ENCODE measurements at places on chromosomes 12 and 14.

- DNase-seq: no peak
Measured at GRCh38 chr12:93202688-93203087, 175.0 kb upstream of the NUDT4 start.

DNA sequence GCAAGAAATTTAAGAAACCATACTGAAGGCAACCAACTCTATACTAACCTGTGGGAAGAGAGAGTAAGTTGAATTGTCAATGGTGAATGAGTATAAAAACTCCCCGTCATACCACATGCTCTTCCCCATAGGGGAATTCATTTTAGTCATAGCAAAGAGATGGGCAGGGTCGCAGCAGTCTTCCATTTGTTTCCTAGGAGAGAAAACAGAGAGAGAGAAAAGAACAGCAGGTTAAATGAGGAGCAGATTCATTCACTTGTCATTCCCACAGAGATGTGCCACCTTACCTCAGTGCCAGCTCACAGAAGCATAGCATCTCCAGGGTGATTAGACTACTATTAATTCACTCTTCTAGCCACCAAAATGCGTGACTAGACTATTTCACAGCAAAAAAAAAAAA is 47.4 kb downstream of the ST8SIA1 start:
- peak; percentile 10 for DNase-seq

- peak; percentile 51 for DNase-seq
Measured at GRCh38 chr12:100574187-100575074, 947 bp downstream of the GAS2L3 start.

DNA sequence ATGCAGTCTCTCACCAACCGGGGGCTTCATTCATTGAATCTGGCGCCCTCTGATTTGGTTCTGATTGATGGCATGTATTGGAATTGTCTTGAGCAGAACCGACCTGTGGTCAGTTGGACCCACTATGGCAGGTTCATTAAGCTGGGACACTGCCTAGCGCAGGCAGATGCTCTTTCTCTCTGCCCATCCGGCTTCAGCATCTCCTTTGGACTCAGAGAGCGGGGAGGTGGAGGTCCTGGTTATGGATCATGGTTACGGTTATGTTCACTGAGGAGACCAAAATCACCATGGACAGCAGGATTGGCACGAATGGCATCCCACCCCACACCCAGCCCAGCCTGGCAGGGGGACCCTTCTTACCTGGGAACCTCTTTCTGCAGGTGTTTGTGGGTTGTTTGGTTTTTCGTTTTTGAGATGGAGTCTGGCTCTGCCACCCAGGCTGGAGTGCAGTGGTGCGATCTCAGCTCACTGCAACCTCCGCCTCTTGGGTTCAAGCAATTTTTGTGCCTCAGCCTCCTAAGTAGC is 16.4 kb upstream of the BCL7A start:
- DNase-seq: no peak

DNA sequence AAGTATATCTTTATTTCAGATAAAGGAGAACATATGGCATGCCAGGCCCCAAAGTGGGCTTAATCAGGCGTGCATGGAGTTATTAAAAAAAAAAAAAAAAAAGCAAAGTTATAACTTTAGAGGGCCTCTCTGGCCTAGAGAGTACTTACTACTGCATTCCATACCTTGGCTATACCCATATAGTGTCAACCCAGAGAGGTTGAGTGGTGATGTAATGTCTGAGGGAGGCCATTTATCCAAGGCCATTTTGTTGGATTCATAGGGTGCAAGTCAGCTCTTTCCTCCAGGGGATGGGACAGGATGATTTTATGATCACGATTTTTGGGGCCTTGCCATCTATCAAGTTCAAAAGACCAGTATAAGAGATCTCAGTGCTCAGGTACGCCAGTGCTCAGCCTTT is 66.4 kb downstream of the DCAF5 start:
- DNase-seq: no peak

- no peak for DNase-seq
Measured at GRCh38 chr14:101020834-101021370, 117.4 kb upstream of the RTL1 start.

GRCh38 chr12:95859344-95859816 is 628 bp downstream of the SNRPF start:
- DNase-seq: peak; percentile 67

- no peak for DNase-seq
Measured at GRCh38 chr14:75069811-75070145, 337 bp downstream of the ZC2HC1C start.

- peak; percentile 35 for DNase-seq
Measured at GRCh38 chr14:89912221-89912620, 42.3 kb downstream of the EFCAB11 start.

DNA sequence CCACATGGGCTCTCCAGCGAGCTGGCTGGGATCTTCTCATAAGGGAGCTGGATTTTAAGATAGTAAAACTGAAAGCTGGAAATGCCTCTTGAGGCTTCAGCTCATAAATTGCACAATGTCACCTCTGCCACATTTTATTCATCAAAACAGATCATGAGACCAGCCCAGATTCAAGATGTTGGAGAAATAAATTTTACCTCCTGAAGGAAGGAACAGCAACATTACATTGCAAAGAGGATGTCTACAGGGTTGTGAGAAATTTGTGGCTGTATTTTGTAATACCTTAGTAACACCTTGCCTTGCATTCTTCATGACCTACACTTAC is 43.1 kb upstream of the KRR1 start:
- no peak for DNase-seq

- no peak for DNase-seq
Measured at GRCh38 chr12:93734784-93735183, 57.6 kb downstream of the CRADD start.

- DNase-seq: no peak
Measured at GRCh38 chr12:113472191-113473121, 785 bp upstream of the LHX5 start.

- peak; percentile 3 for DNase-seq
Measured at GRCh38 chr14:30915596-30915995, 41.2 kb downstream of the COCH start.

DNA sequence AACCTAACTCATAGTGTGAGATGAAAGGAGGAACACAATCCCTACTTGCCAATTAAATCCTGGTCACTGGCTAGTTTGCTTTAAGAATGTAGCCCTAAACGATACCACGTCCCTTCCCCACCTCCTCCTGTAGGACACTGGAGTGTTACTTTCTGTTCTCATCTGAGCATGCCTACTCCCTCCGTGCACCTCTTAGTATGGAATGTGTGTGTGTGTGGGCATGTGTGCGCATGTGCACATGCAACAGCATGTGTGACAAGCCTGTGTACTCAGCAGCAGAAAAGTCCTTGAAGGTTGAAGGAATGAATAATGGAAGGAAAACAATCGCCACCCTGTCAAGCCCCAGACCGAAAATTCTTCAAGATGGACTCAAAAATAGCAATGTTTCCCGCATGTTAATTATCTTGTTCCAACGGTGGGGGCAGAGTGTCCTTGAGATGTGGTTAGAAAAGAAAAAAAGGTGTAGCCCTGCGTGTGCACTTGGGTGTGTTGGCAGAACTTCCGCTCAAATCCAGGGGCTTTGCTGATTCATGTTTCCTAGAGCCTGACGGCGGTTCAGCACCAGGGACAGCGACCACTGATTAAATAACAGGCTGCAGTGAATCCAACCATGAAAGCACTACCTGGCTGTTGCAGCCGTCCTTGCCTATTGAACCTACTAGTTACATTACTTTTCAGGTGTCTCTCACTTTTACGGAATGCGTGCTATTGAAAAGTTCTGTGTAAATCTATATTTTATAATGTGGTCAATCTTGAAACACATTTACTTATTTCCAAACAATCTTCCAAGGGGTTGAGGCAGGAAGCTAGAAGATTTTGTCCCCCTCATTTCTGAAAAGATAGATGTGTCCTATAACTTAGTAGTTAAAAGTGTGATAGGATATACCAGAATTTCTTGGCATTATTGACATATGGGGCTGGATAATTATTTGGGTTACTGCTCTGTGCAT is 79.8 kb downstream of the SRRM4 start:
- peak; percentile 47 for DNase-seq

DNA sequence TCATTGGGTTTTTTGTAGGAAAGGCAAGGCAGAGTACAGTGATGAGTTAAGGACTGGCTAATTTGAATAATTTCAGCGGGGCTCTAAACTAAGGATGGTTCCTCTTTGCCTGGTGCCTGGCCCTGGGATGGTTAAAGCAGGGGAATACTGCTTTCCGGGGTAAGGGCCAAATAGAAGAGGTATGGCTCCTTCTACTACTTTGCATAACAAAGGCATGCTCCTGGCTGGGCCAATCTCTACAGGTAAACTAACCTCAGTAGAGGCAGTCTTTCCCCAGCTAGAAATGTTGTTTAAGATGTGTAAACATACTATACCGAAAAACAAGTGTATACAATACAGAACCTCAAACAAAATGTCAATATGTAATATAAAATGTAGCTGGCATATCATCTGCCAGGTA is 1239.0 kb downstream of the SLC16A7 start:
- DNase-seq: no peak

DNA sequence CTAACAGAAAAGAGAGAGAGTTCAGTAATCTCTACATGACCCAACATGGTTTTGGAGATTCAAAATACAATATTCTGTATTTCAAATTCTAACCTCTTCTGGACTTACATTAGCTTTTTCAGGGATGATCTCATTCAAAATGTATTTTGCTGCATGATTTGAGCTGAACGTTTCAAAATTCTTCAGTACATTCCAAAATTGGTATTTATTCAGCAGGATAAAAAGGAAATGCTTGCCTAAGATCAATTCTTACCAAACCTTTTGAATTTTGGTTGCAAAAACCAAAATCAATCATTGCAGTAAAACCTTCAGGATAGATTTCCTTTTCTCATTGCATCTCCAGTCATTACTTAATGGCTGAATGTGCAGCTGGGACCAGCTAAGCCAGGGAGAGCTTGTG is 1761.3 kb upstream of the SEL1L start:
- DNase-seq: peak; percentile 24

DNA sequence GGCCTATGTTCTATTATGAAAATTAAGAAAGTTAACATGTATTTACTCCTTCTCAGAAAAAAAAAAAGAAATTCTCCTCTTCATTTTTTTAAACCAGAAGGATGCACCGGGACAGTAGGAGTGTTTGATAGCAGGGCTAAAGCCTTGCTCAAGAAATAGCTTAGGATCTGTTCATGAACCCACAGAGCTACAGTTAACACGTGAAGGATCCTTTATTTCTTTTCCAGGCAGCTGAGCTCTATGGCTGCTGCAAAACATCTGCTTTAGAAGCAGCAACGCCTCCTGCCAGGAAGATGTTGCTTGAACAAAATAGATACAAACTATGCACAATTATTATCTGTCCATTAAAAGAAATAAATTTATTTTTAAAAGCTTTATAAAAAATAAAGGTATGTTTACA is 254.8 kb downstream of the PRKD1 start:
- DNase-seq: no peak

DNA sequence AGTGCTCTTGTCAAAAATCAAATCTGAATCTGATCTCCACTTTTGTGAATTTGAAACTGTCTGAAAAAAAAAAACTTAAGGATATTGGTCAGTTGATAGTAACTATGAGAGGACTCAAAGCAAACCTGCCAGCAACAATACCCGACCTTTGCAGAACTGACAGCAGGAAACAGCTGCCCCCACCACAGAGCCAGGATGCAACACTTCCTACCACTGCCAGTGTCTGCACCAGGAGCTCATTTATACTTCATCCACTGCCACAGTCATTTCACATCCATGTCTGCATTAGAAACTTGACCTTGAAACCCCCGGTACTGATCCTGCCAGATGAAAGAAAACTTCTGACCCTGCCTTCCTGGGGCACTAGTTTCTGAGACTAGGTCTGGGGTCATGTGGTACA is 27.4 kb upstream of the RXYLT1 start:
- DNase-seq: no peak

DNA sequence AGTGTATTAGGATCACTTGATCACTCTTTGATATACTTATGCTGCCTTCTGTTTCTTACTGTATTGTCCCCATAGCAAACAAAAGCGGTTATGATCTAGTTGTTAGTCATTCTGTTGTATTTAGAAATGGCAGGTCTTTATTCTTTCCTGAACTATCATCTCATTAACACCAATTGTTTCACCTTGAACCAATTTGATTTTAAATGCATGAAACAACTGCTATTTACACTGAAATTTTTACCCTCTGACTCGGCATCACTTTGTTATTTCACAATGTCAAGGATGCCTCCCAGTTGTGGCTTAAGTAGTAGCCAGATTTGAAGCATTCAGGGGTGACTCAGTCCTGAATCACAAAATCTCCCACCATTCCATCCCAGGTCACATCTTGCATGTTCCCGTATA is 303.5 kb downstream of the EGLN3 start:
- peak; percentile 96 for DNase-seq

DNA sequence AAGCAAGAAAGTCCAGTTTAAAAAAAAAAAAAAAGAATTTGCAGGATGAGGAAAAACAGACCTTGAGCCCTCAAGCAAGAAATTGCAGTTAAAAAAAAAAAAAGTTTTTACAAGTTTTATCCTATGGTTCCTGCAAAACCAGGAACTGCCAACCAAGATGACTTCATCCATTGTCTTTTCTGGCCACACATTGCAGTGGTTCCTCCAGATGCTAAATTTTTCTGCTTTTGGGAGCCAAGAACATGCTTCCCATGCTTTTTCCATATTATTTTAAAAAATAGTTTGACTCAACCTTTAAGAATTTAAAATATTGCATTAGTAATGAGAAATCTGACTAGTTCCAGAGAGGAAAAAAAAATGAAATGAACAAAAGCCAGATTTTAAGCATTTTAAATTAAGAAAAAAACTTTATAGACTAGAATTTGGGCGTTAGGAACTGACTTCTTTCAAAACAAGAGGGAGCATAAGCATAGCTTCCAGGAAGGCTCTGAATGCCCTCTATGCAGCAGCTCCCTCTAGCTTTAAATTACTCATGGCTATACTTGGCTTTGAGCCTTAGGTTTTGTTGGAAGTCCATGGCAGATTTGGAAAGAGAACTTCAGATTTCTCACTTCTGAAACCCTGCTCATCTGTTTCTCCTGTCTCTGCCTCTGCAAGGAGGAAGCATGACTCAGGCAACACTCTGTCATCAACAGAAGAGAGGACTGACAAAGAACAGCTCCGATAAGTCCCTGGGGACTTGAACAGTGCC is 124.5 kb downstream of the GPR65 start:
- DNase-seq: peak; percentile 95

DNA sequence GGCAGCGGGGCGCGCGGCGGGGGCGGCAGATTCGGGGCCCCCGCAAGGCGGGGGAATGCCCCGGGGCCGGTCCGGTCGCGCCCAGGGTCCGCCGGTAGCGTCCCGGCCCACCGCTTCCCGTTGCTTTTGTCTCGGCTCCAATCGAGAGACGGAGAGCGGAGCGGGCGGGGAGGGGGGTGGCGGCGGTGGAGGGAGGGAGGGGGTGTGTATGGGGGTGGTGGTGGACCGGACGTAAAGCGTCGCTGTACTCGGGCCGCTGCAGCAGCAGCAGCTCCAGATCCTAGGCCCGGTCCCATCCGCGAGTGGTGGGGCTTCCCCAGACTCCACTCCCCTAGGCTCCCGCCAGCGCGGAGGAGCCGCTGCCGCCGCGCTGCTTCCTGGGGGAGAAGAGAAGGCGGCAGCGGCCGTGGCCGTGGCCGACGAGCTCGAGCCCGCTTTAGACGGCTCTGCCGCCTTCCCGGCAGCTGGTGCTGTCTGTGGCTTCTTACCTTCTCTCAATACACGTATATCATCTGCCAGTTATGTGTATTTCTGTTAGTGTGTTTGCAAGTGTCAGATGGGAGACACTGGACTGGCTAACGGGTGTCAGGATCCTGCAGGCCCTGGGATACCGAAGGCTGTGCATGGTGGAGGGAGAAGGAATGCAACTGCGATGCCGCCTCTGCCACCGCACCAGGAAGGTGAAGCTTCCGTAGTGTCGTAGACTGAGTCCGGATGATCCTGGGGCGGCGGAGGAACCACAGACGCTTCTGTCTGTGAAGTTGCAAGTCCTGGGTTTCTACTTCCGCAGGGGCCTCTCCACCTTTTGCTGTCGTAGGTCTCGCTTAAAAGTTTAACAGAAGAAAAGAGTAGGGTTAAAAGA is 508 bp downstream of the CNOT2 start:
- peak; percentile 82 for DNase-seq

All from GM23248 (cell line).